ENCODE measurements at places on chromosomes 5 and 9.

- no peak for DNase-seq
Measured at GRCh38 chr9:133493428-133493827, 14.5 kb upstream of the SLC2A6 start.

DNA sequence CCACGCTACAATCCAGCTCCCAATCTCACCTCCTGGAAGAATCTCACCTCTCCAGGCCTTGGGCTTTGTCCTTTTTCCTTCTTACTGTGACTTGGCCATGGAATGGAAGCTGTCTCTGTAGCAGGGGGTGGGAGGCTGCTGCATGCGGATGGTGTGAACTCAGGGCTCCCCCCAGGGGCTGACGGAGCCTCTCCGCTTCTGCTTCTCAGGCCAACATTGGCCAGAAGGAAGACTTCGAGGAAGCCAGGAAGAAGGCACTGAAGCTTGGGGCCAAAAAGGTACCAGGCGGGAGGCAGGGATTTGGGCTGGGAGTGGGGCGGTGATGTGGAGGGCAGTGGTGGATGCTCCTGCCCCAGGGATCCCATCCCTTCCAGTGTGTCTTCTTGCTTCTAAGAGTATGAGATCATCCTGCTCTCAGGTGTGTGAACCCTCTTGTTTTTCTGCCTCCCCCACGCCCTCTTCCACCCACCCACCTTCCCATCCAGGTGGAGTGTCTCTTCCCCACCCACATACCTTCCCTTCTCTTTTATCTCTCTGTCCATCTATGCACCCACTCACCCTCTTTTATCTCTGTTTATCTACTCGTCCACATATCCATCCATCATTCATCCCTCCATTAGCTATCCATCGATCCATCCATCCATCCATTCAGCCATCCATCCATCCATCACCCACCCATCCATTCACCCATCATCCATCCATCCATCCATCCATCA is 9.5 kb downstream of the ASS1 start:
- no peak for DNase-seq

GRCh38 chr5:139410121-139410992 is 6.5 kb upstream of the SPATA24 start:
- DNase-seq = no peak

DNA sequence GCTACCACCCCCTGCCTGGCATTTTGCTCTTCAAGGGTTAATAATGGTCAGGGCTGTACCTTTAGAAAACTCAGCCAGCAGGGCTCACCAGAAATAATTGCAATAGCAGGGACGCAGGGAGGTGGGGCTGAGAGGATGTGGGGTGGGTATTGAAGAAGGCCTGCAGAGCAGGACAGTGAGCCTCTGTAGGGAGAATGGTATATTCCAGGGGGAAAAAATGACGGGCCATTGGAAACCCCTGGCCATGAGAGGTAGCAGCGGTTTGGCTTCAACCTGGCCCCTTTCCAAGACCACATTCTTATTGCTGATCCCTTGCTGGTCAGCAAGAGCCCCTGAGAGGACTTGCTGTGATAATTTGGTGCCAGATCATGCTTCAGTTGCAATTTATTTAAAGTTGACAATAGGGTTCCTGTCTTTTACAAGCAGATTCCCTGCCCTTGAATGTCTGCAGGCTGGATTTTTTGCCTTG is 36.7 kb upstream of the CTNNA1 start:
- DNase-seq = peak; percentile 56

GRCh38 chr5:39946356-39947045 is 521.7 kb upstream of the DAB2 start:
- no peak for DNase-seq

DNA sequence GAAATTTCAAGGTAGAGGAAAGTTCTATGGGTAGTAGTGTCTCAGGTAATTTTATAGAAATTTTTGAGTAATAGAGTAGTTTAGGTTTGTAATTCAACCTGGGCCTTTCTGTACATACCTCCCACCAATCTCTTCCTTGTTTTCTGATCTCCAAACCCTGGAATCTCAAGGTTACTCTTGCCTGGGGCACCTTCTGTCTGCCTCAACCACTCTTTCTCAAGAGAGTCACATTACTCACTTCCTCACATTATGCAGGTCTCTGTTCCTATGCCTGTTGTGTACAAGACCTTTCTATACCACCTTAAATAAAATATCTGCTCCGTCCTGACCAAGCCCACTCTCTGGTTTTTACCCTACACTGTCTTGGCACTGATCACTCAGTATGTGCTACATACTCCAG is 412.6 kb upstream of the CTNND2 start:
- DNase-seq = no peak

DNA sequence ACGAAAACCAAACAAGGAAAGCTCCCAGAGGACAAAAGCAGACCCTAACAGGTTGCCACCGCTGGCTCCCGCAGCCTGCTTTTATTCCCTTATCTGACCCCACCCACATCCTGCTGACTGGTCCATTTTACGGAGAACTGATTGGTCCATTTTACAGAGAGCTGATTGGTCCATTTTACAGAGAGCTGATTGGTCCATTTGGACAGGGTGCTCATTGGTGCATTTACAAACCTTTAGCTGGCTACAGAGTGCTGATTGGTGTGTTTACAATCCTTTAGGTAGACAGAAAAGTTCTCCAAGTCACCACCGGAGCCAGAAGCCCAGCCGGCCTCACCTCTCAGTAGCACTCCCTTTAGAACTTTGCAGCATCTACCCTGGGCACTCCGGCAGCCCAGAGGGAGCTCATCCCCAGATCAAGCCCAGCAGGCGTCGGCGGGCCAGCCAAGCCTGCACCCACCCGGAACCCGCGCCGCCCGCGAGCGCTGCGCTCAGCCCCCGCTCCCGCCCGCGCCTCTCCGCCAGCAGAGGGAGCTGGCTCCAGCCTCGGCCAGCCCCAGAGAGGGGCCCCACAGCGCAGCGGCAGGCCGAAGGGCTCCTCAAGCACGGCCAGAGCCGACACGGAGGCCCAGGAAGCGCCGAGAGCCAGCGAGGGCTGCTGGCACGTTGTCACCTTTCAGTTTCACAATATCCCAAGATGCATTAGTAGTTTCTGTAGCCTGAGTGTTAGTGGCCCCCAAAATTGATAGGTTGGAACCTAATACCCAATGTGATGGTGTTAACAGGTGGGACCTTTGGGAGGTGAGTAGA is 35.3 kb upstream of the CLPTM1L start:
- peak; percentile 91 for DNase-seq

- DNase-seq = peak; percentile 98
Measured at GRCh38 chr9:134267881-134268724, 58.2 kb upstream of the RXRA start.

- no peak for DNase-seq
Measured at GRCh38 chr5:140035881-140036280, 7.2 kb downstream of the NRG2 start.

Measured in RPMI8226 (cell line).